Thyroid gland (tissue), 4 donors: ENCODE measurements at places on chromosomes 3 and 15.
A peak's percentile ranks its signal among the peaks of the same experiment; 100 is the strongest.

- H3K27ac ChIP-seq, result no peak overlapping the region
- DNase-seq, result no peak
- no peak overlapping the region for H3K4me3 ChIP-seq
- no peaks in the 10 kb centered on the region for H3K27me3 ChIP-seq
These were observed 4.6 kb upstream of the VGLL3 start for GRCh38 chr3:86995537-86995936.

GRCh38 chr3:46926447-46926846 is 48.9 kb downstream of the PTH1R start:
- H3K36me3 ChIP-seq, result peaks cover 32% of the 10 kb centered on the region
- no peak for DNase-seq
- peak overlapping the region; percentile 51 for H3K27ac ChIP-seq
- no peaks in the 10 kb centered on the region for H3K27me3 ChIP-seq
- H3K4me1 ChIP-seq, result peaks cover 62% of the 10 kb centered on the region

- no peaks in the 10 kb centered on the region for H3K27me3 ChIP-seq
- no peak for DNase-seq
- H3K36me3 ChIP-seq, result no peaks in the 10 kb centered on the region
- no peaks in the 10 kb centered on the region for H3K4me1 ChIP-seq
- H3K27ac ChIP-seq, result no peak overlapping the region
These were observed 630.4 kb downstream of the CADM2 start for GRCh38 chr3:85589145-85589544.

GRCh38 chr3:71456156-71456555 is 127.4 kb downstream of the FOXP1 start:
- no peak overlapping the region for H3K4me3 ChIP-seq
- no peaks in the 10 kb centered on the region for H3K27me3 ChIP-seq
- no peak overlapping the region for H3K27ac ChIP-seq
- peaks cover 19% of the 10 kb centered on the region for H3K4me1 ChIP-seq
- DNase-seq, result no peak

- no peaks in the 10 kb centered on the region for H3K27me3 ChIP-seq
- no peak overlapping the region for H3K4me3 ChIP-seq
- DNase-seq, result no peak
These were observed 18.5 kb downstream of the RPL32 start for GRCh38 chr3:12822725-12823373.

GRCh38 chr3:128965818-128966217 is 28.1 kb downstream of the CFAP92 start:
- H3K4me3 ChIP-seq, result no peak overlapping the region
- H3K27ac ChIP-seq, result no peak overlapping the region

DNA sequence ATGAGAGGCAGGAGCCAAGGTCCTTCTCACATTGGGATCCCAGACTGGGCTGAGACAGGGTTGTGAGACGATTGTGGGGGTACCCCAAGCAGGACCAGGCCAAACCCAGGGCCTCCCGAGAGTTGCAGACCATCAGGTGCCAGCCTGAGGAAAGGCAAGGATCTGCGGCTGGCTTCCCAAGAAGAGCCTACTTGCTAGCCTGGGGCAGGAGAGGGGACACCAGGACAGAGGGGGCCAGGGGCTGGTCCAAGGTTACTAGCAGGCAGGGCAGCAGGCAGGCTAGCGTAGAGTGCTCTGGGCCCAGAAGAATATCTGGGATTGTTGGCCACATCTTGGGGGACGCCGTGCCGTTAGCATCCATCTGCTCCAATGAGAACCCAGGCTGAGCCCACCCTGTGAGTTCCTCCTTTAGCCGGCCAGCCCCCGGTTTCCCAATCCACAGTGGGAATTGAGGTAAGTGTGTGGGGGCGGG is 546 bp downstream of the CISH start:
- peaks cover 47% of the 10 kb centered on the region for H3K4me1 ChIP-seq
- H3K36me3 ChIP-seq, result peaks cover 21% of the 10 kb centered on the region
- no peaks in the 10 kb centered on the region for H3K27me3 ChIP-seq
- peak overlapping the region; percentile 100 for H3K27ac ChIP-seq
- H3K4me3 ChIP-seq, result peak overlapping the region; percentile 82

DNA sequence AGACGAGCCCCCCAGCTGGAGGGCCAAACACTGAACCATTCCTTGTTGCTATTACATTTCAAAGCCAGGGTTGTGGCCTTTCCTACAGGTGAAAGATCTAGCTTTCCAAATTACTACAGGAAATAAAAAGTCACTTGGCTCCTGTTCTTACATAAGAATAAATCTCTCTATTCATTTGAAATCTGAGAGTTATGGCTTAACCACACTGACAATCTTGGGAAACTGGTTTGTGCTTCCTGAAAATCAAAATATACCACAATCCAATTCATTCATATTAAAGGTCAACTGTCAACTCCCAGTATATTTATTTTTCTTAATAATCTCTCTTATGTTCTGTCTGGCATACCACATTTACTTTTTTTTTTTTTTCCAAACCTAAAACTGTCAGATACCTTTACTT is 103.7 kb upstream of the LMOD3 start:
- H3K36me3 ChIP-seq, result peaks cover 9% of the 10 kb centered on the region
- no peak for DNase-seq
- H3K4me1 ChIP-seq, result no peaks in the 10 kb centered on the region
- no peak overlapping the region for H3K27ac ChIP-seq
- no peak overlapping the region for H3K4me3 ChIP-seq

- H3K4me1 ChIP-seq, result no peaks in the 10 kb centered on the region
- no peak for DNase-seq
- no peak overlapping the region for H3K27ac ChIP-seq
- no peaks in the 10 kb centered on the region for H3K27me3 ChIP-seq
- no peak overlapping the region for H3K4me3 ChIP-seq
These were observed 772.7 kb downstream of the ROBO1 start for GRCh38 chr3:78995087-78995486.

GRCh38 chr15:99076109-99076508 is 28.8 kb upstream of the SYNM start:
- no peak for DNase-seq
- H3K36me3 ChIP-seq, result no peaks in the 10 kb centered on the region
- no peaks in the 10 kb centered on the region for H3K27me3 ChIP-seq
- no peak overlapping the region for H3K4me3 ChIP-seq
- H3K27ac ChIP-seq, result no peak overlapping the region
- H3K4me1 ChIP-seq, result no peaks in the 10 kb centered on the region

DNA sequence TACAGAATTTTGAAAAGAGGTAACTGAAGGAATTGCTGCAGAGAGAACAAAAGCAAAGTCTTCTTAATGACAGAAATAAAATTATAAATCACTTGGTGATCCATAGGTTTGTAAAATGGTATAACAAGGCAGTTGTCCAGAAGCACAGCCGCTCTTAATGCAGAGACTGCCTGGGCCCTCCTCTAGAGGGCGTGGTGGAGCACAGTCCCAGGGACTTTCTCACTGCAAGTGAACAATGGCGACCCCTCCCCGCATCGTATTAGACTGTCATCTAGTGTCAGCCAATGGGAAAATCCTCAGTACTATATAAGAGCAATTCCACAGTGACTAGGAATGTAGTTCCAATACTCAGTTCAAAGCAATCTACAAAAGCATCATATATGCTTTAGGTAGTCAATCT is 26.4 kb upstream of the ZBED2 start:
- DNase-seq, result peak; percentile 6
- no peaks in the 10 kb centered on the region for H3K36me3 ChIP-seq
- H3K27ac ChIP-seq, result no peak overlapping the region

DNA sequence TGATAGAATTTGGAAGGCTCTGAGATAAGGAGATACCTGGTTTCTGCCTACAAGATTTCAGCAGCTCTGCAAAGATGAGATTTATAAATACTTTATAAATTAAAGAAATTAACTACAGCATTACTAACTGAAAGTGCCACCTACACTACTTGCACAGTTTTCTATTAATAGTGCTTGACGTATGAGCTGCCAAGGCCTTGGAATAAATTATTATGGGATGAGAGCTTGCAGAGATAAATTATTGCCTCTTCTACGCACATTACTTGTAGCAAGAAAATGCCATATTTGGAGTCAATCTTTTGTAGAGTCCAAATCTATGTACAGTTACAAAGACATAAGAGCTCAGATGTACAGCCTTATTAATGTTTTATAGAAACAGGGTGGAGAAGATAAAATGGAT is 89.1 kb downstream of the BCHE start:
- H3K4me3 ChIP-seq, result no peak overlapping the region
- no peak overlapping the region for H3K27ac ChIP-seq
- H3K27me3 ChIP-seq, result no peaks in the 10 kb centered on the region
- DNase-seq, result no peak

GRCh38 chr3:160709477-160710182 is 32.7 kb downstream of the ARL14 start:
- DNase-seq, result no peak
- no peaks in the 10 kb centered on the region for H3K4me1 ChIP-seq
- H3K27me3 ChIP-seq, result no peaks in the 10 kb centered on the region
- no peak overlapping the region for H3K4me3 ChIP-seq
- H3K36me3 ChIP-seq, result no peaks in the 10 kb centered on the region

GRCh38 chr3:186510374-186511079 is 33.7 kb downstream of the CRYGS start:
- H3K36me3 ChIP-seq, result no peaks in the 10 kb centered on the region
- H3K27me3 ChIP-seq, result no peaks in the 10 kb centered on the region

- no peaks in the 10 kb centered on the region for H3K27me3 ChIP-seq
- H3K4me3 ChIP-seq, result no peak overlapping the region
- H3K36me3 ChIP-seq, result no peaks in the 10 kb centered on the region
- no peak overlapping the region for H3K27ac ChIP-seq
These were observed 19.1 kb upstream of the EPB42 start for GRCh38 chr15:43239732-43240491.

GRCh38 chr15:49848807-49849206 is 228.0 kb downstream of the DTWD1 start:
- H3K36me3 ChIP-seq, result no peaks in the 10 kb centered on the region
- no peaks in the 10 kb centered on the region for H3K27me3 ChIP-seq
- no peaks in the 10 kb centered on the region for H3K4me1 ChIP-seq
- DNase-seq, result no peak
- no peak overlapping the region for H3K27ac ChIP-seq
- H3K4me3 ChIP-seq, result no peak overlapping the region

DNA sequence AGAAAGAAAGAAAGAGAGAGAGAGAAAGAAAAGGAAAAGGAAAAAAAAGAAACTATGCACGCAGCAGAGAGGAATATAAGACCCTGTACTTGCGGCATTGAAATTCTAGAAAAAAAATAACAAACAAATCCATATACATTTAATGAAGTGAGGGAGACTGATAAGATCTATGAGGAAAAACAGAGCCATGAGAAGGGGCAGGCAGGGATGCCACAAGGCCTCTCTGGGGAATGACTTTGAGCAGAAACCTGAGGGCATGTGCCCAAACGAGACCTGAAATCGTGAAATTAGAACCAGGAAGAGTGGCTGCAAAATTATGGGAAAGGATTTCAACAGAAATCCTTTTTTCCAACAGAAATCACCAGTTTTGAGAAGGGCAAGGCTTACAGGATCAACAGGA is 98.4 kb downstream of the GABRB3 start:
- H3K27ac ChIP-seq, result no peak overlapping the region
- peaks cover 7% of the 10 kb centered on the region for H3K4me1 ChIP-seq
- no peak overlapping the region for H3K4me3 ChIP-seq
- no peak for DNase-seq
- H3K27me3 ChIP-seq, result no peaks in the 10 kb centered on the region

- H3K36me3 ChIP-seq, result no peaks in the 10 kb centered on the region
- no peak overlapping the region for H3K4me3 ChIP-seq
- H3K4me1 ChIP-seq, result peaks cover 7% of the 10 kb centered on the region
- peaks cover 4% of the 10 kb centered on the region for H3K27me3 ChIP-seq
- no peak overlapping the region for H3K27ac ChIP-seq
These were observed 155.4 kb upstream of the GOLGA6L4 start for GRCh38 chr15:84079885-84080777.

- no peaks in the 10 kb centered on the region for H3K4me1 ChIP-seq
- no peak overlapping the region for H3K4me3 ChIP-seq
- H3K27ac ChIP-seq, result no peak overlapping the region
These were observed 103.7 kb downstream of the PEX5L start for GRCh38 chr3:179933080-179933479.

DNA sequence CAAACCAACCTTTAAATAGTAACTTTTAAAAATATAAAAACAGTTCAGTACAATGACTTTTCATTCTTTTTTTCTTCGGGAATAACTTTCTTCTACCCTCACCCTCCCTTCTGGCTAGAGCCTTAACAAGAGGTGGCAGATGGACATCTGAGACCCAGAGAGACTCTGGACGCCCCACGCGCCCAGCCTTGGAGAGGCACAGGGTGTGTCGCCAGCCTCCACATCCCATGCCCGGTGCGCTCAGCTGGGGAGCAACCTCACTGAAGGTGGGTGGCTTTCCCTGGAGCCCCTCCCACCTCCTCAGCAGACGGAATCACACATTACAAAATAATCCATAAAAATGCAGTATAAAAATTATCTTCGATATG is 49.5 kb downstream of the TLE3 start:
- no peaks in the 10 kb centered on the region for H3K4me1 ChIP-seq
- H3K36me3 ChIP-seq, result peaks cover 37% of the 10 kb centered on the region
- no peak overlapping the region for H3K4me3 ChIP-seq
- H3K27me3 ChIP-seq, result no peaks in the 10 kb centered on the region

- no peaks in the 10 kb centered on the region for H3K27me3 ChIP-seq
- H3K4me3 ChIP-seq, result no peak overlapping the region
- no peak for DNase-seq
- peaks cover 7% of the 10 kb centered on the region for H3K4me1 ChIP-seq
- H3K27ac ChIP-seq, result no peak overlapping the region
These were observed 3.7 kb downstream of the WNT5A start for GRCh38 chr3:55483196-55484095.

GRCh38 chr3:143269741-143270140 is 150.2 kb downstream of the CHST2 start:
- no peaks in the 10 kb centered on the region for H3K27me3 ChIP-seq
- no peak for DNase-seq
- H3K36me3 ChIP-seq, result no peaks in the 10 kb centered on the region
- H3K4me3 ChIP-seq, result no peak overlapping the region
- H3K4me1 ChIP-seq, result no peaks in the 10 kb centered on the region

DNA sequence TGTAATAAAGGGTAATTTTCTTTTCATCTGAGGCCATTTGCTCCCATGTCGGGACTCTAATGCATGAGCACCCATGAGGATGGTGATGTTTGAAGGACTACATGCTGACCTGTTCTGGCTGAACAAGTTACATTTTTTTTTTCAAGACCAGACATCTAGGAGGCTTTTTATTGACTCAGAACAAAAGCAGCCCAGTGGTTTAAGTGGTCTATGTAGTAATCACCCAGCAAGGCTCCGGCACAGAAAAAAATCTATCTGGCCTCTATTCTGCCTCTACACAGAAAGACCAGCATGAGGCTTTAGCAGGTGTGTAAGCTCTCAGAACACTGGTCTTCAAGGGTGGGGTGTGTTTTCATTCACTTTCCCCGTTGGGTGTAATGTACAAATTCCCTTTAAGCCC is 95.1 kb upstream of the ZBED2 start:
- peak overlapping the region; percentile 54 for H3K27ac ChIP-seq
- no peak overlapping the region for H3K4me3 ChIP-seq
- H3K36me3 ChIP-seq, result no peaks in the 10 kb centered on the region
- H3K27me3 ChIP-seq, result no peaks in the 10 kb centered on the region

GRCh38 chr3:16177382-16177781 is 2.9 kb downstream of the GALNT15 start:
- peaks cover 4% of the 10 kb centered on the region for H3K4me1 ChIP-seq
- H3K36me3 ChIP-seq, result no peaks in the 10 kb centered on the region
- no peaks in the 10 kb centered on the region for H3K27me3 ChIP-seq
- H3K27ac ChIP-seq, result no peak overlapping the region
